Foreskin fibroblast (primary cell): ENCODE measurements at places on chromosomes 7 and 10.

DNA sequence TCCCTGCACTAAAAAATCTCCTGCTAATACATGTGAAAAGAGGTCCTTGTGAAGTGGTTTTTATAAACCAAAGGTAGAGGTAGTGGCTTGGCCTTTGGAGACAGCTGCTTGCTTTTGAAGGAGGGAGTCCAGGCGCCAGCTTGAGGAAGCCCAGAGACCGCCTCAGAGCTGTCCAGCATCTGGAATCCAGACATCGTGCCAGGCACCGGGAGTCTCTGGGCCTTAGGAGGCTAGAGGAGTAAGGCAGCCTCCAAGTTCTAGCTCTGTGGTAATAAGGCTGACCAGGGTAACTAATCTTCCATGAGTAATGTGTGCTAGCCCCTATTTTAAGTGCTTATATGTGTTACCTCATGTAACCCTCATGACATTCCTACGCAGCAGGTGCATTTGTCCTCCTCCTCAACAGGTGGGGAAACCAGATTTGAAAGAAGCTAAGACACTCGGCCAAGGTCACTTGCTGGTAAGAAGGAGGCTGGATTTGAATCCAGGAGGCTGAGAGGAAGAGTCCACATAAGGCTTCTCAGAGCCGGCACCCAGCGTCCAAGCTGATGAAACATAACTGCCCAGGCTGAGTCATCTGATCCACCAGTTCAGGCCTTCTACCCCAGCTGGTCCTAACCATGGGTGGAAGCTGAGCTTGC, 26.1 kb downstream of the PRLHR start:
- DNase-seq = peak; percentile 35

DNA sequence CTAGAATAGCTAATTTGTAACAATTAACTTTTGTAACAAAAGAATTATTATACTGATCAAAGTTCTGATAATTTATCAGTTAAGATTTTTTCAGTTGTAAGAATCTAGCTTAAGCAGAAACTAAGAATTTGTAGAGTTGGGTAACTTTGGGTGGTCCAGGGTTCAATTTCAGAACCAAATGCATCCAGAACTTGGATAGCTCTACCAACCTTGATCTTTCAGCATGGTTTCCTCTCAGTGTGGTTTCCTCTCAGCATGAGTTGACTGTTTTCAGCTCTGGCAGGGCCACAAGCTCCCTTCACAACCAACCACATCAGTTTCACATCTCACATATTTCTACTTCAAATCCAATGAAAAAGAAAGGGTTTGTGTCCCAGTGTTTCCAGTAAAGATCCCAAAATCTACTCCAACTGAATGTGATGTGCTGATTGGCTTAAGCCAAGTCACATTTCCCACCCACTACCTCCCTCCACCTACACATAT, 3.3 kb upstream of the FAS start:
- DNase-seq = no peak

DNA sequence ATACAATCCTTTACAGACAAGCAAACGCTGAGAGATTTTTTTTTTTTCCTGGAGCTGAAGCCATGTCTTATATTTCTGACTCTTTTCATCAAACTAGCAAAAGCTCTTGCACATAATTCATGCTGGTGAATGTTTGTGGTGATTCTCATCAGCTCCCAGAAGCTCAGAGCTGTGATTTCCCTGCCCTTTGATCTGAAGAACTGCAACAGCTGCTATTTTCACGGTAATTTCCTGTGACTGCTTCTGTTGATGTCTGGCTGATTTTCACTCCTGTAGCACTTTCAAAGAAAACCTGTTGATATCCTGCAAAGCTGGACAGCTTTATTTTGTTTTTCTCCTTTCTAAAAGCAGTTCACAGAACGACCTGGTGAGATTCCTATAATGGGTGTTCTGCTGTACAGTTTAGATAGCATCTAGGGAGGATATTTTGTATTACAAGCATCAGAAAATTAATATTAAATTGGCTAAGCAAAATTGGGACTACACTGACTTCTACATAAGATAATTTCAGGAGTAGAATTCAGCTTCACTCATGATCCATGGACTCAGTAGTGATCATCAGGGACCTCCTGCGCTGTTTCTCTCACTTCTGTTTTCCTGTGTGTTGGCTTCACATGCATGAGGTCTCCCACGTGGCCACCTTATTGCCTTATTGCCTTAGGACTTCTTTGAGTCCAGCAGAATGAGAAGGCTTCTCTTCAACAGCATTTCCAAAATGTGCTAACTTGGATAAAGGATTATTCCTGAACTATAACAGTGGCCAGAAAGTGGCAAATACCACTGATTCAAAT, 1111.6 kb upstream of the SORCS1 start:
- DNase-seq = no peak

DNA sequence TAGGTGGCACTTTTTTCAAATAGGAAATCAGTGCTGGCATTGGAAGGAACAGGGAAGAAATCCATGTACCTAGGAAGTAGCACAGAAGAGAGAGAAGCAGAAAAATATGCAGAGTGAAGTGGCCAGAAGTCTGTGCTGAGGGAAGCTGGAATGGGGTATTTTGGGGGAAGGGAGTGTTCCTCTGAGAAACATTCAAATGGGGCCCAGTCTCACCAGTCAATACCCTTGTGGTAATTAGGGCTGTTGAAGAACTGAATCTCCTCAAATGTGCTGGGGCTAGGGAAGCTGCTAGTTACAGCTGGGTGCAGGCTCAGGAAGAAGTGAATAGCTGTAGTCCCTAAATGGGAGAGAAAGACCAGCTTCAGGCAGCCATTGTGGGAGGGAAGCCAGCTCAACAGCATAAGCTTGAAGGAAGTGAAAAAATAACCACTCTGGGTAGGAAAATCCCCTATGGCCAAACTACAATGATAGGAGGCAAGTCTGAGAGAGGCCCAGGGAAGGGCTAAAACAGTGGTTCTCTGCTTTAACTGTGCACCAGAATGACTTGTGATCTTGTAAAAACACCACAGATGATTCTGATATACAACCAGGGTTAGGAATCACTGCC, 7.6 kb downstream of the NDST2 start:
- no peak for DNase-seq

DNA sequence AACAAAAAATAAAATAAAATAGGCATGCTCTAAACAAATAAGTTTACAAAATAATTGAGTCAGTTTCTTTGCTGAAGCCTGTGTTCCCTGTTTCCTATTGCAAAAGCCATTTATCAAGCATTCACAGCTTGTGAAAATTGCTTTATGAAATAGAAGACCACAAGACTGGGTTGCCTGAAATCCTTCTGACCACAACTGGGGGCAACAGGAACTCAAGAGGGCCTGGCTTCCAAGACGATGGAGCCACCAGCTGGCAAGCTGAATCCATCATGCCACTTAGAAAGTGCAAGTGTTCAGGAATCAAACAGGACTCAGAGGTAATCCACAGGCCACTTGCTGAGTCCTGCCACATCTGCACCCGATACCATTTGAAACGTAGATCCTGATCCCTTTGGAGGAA, 752 bp upstream of the ABCA13 start:
- DNase-seq = no peak

- peak; percentile 83 for DNase-seq
Measured at GRCh38 chr7:76262683-76263402, 39.6 kb upstream of the HSPB1 start.
